ENCODE measurements at places on chromosomes 7 and 10.

DNA sequence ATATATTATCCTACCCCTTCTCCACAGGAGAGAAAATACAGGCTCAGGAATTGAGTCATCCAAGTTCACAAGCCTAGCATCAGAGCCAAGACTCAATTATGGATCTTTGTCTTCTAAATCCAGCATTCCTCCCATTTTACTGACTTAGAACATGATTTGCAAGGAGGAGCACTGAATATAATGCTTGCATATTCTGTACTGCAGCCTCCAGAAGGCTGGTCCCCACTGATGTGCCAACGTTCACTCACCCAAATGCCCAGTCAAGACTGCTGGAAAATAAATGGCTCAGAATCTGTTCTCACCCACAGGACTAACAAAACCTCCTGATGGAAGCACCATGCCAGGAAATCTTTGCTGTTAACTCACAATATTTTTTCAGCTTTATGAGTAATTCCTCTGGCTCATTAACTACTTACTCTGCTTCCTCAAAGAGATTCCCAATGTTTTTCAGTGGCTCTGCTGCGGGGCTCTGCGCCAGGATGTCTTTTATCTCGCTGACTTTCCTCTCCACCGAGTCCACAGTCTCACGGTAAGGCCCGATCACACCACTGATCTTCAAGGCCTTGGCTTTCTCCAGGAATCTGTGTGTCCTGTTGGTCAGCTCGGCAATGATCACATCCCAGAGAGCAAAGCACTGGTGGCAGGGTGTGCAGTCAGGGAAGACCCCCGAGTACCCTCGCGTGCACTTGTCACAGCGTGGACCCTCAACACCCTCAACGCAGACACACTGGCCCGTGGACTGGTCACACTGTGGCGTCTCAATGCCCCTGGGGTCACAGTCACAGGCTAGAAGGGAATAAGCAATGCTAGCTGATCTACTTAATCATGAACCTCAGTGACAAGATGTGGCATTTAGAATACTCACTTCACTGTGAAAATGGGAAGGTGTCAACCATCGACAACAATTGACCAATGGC is 48.8 kb downstream of the DLD start:
- DNase-seq, result no peak

DNA sequence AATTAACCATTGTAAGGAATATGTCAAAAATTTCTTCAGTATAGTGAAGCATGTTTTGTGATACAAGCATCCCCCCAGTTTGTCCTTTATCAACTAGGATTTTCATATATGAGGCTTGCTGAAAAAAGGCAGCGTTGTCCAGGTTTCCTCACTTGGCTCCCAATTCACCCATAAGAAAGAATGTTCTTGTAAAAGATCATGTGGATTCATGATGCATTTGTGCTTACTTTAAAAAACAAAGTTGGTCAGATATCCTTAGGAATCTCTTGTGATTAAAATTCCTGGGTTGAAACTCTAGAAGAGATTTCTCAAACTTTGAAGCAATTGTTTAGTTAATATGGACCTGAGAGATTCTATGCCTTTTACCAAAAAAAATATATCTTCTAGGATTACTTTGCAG is 181.8 kb downstream of the KIAA1217 start:
- DNase-seq, result no peak

DNA sequence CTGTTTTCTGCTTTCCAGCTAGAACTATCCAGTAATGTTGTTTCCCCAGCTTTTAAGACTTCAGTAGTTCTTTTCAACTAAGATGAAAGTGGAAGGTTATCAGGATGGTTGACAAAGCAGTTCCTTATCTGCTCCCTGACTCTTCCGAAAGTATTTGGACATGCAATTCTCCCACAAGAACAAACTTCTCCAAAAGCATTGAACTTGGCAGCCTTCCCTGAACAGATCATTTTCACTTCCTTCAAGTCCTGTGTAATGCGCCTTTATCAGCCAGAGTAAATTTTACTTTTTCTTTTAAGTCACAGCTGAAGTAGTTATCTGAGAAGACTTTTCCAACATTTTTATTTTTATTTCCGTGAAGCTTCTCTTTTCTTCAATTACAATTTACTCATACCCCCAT is 39.7 kb downstream of the CDC14C start:
- peak; percentile 8 for DNase-seq

- no peak for DNase-seq
Measured at GRCh38 chr10:7335977-7336376, 74.9 kb downstream of the SFMBT2 start.

- DNase-seq, result no peak
Measured at GRCh38 chr7:139901901-139902300, 72.8 kb downstream of the TBXAS1 start.

DNA sequence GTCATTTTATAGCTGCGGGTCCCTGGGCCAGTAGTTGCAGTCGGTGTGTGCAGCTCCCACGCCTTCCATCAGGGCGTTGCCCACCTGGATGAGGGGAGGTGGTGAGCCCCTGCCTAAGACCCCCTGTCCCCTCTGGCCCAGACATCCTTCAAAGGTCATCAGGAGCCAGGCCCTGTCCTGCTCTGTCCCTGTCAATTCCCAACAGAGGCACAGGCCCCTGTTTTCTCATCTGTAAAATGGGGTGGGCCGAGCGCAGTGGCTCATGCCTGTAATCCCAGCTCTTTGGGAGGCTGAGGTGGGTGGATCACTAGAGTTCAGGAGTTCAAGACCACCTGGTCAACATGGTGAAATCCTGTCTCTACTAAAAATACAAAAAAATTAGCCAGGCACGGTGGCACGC is 128.5 kb upstream of the TNRC18 start:
- DNase-seq, result no peak

DNA sequence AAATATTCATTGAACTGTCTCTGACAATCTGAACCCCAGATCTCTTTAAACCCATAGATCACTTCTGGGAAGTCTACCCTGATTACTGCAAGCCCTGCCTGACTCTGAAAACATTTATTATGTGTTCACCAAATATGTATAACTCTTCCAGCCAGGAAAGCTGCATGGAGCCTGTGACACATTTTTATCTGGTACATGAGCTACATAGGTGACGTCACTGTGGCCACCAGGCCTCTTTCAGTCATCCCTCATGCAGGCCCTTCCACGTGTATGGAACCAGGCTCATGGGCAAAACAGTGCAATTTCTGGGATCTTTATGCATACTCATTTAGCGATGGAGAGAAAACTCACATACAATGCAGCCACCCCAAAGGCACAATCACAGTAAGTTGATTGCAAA is 133.9 kb upstream of the NUPR2 start:
- no peak for DNase-seq

DNA sequence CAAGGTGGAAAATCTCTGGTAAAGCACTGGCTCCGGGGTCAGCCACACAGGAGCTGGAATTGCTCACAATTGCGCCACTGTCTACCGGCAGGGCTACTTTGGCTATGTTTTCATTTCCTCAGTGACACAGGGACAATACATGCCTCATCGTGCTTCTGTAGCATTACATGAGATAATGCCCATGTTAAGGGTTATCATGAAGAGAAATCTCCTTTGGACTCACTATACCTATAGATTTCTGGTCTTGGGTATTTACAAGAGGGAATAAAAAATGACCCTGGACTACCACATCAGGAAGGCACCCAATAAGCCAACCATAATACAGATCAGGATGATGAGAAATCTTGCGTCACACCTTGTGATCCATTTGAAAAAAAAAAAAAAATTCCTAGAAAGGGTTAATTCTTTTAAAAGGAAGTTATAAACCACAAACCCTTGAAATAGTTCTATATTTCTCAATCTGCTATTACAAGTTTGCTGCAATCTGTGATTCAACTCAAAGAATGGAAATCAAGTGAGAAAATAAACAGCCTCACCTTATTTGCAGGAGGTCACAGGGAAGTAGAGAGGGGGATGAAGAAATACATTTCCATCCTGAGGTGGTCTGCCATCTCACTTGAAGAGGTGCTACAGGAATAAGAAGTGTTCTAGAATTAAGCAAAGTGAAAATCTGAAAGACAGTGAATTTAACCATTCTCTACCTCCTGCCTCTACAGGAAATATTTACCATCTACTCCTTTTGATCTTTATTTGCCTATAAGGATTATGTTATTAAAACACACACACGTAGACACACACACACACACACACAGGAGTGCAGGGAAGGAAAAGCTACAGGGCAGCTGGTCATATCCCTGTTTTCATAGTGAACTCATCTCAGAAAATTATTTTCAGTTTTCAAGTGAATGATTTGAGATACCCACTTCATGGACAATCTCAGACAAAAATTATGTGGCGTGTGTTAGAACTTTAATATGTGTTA is 231.3 kb upstream of the CELF2 start:
- no peak for DNase-seq

DNA sequence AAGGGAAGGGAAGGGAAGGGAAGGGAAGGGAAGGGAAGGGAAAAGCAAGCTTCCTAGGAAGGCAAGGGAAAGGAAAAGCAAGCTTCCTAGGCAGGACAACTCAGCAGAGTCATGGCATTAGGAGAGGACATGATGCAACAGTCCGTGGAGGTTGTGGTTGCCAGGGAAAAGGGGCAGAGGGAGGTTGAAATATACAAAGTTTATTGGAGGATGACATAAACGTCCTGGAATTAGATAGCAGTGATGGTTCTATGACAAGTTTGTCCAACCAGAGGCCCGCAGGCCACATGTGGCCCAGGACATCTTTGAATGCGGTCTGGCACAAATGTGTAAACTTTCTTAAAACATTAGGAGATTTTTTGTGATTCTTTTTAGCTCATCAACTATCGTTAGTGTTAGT is 59.8 kb upstream of the OPN4 start:
- no peak for DNase-seq

DNA sequence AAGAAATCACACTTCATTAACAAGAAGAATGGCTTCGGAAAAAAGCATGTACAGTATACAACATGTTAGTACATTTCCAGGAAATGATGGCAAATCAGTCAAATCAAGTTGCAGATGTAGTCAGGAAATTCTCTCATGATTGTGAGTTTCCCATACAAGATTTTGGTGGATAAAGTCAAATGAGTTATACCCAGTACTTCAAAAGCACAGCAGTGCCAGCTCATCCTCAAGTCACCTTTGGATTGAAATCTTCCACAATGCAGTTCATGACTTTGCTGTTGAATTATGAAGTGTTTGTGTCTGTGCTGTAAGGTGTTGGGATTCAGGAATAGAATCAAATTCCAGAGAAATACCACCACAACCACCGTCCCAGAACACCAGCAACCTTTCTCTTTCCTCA is 301.3 kb upstream of the BMPER start:
- no peak for DNase-seq

DNA sequence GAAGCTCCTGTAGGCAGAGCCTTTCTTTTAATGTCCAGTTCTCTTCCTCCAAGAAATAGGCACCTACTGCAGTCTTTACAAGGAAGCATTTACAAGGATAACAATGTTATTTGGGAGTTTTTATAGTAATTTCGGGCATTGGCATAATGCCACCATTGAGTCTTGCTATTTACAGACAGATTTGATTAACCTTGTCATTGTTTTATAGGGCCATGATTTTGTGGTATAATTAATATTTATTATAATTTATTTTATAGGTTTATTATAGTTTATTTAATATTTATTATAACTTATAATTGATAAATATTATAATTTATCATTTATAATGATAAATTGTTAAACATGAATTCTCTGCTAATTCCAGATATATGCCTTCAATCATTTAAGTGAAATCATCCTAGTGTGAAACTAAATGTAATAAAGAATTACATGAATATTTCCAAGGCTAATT is 573 bp upstream of the POT1 start:
- no peak for DNase-seq

All from urinary bladder (tissue), 4 donors.